ENCODE measurements at places on chromosomes 7 and 10. TPM values are rescaled to one million over a fixed set of nuclear protein-coding genes. Genes with fewer than 3 reads are reported as not detected.

Gene HOXA5
- 9.4 TPM for total RNA-seq

Gene GARIN1A
- total RNA-seq: 0.63 TPM

Gene CEP55
- total RNA-seq: 102 TPM

DNA sequence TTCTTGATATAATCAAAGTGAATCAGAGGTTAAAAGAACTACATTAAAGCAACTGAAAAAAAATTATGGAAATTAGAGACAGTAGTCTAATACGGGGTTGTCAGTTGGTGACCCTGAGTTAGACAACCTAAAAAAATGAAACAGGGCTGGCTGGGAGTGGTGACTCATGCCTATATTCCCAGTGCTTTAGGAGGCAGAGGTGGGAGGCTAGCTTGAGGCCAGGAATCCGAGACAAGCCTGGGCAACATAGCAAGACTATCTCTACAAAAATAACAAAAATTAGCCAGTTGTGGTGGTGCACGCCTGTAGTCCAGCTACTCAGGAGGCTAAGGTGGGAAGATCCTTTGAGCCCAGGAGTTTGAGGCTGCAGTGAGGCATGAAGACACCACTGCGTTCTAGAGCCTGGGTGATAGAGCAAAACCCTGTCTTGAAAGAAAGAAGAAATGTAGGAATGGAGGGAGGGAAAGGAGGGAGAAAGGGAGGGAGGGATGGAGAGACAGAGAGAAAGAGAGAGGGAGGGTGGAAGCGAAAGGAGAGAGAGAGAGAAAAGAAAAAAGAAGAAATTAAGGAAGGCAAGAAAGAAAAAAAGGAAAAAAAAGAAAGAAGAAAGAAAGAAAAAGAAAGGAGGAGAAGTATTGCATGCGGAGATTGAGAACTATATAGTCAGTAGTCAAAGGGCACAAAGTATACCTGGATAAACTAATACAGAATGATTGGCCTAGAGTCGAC, 166.1 kb downstream of the TPST1 start:
- DNase-seq: no peak

GRCh38 chr10:126166797-126167196, 221.5 kb downstream of the ADAM12 start:
- DNase-seq: no peak

GRCh38 chr7:45157286-45157652, 322 bp upstream of the RAMP3 start:
- DNase-seq: no peak

DNA sequence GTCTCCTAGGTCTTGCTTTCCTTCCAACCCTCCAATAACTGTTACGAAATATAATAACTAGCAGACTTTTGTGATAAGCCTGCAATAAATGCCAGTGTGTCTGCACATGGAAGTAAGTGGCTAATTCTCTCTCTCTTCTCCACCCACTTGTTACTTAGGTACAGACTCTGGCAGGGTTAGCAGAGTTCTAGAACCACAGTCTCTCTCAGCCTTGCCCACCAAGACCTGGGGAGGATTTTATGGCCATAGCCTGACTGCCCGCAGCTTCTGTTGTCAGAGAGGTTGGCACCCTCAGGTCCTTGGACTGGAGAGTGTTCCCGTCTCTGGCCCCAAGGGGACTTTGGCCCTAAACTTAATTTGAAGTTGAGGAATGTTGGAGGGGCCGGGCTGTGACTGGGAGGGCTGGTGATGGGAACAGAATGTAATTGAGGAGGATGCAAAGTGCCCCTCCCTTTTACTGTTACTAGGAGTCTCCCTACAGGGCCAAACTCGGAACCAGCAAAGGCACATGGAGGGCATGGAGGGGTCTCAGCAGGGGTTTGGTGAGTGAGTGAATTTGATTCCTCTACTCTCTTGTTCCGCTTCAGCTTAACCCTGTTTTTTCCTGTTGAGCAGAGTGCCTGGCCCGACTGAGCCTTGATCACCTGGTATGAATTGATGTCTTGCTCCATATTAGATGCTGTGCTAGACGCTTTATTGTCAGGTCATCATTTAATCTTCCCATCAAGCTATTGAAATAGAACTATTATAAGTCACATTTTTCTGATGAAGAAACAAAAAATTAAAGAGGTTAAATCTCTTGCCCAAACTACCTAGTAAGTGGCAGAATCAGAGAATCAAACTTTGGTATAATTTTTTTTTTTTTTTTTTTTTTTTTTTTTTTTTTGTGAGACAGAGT, 37.0 kb upstream of the LCOR start:
- DNase-seq: no peak

- no peak for DNase-seq
These were observed 64.9 kb downstream of the STEAP1B start for GRCh38 chr7:22435105-22435504.

DNA sequence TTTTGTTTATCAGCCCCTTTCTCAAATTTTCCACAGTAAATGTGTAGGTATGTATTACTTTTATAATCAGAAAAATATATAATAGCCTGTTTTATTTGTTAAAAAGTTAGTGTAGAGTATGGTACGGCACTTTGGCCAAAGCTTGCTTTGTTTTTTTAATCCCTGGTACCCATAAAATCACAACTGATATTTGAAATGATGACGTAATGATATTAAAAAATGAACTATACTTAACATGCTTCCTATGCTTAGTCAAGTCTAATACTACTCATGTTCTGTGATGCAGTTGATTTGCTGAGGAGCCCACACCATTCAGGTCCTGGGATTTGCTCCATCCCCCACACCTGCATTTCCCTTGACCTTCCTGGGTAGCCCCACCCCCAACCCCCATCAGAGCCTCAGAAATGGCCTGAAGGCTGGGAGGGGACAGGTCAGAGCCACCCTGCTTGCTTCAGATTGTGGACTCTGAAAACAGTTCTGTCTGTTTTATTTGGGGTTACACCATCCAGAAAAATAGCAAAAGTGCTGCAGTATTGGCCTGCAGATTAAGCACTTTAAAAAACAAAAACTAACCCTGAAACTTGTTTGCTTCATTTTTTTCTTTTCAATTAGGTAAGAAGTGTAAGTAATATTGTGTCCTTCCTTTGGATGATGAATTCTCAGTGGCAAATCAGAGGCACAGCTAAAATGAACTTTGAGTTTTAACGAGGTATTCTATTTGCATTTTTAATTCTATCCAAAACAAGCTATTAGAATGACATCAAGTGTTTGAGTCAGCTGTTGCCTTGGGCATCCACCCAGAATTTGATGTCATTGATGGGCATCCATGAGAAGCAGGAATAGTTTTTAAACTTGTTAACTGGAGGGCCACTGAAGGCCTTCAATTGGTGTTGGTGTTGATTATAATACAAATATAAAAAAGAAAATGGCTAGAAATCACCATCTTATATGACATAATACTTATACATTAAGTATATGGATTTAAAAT, 23.3 kb downstream of the PLCE1 start:
- peak; percentile 53 for DNase-seq

DNA sequence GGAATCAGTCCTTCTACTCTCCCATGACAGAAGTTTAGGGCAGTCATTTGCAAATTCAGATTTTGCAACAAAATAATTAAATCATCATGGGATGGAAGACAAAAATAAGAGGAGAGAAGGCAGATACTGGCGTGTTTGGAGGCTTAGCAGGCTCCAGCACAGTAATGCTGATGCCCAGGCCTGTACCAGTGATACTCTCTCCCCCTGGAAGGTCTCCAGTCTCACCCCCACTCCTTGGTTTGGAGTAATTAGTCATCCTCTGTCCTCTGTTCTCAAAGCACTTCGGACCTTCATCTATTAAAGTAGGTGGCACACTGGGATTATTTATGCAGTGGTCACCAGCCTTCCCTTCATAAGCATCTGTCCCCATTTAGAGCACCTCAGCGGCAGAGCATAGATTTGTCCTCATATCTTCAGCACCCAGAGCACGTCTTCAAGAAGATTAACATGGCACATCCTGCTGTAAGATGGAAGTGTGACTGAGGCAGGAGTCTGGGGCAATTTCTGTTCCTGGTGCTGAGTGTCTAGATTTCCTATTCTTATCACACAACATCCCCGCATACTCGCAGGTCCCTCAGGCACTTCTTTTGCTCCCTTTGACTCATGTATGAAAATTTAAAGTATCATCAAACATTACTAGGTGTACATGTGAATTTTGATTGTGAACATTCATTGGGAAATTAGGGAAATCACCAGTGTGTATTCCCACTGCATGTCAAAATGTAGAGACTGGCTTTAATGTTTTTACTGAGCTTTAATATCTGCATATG, 31.3 kb upstream of the TRIL start:
- peak; percentile 46 for DNase-seq

- peak; percentile 62 for DNase-seq
These were observed 269.5 kb downstream of the TRIL start for GRCh38 chr7:28688651-28689050.

Data from LHCN-M2 (cell line).